ENCODE measurements at places on chromosomes 3 and 15. TPM values are rescaled to one million over a fixed set of nuclear protein-coding genes. Genes with fewer than 3 reads are reported as not detected.

Gene BHLHE40
- 2.6 TPM for total RNA-seq

Gene RTP4
- 0.62 TPM for total RNA-seq

Gene SI
- not detected for total RNA-seq

DNA sequence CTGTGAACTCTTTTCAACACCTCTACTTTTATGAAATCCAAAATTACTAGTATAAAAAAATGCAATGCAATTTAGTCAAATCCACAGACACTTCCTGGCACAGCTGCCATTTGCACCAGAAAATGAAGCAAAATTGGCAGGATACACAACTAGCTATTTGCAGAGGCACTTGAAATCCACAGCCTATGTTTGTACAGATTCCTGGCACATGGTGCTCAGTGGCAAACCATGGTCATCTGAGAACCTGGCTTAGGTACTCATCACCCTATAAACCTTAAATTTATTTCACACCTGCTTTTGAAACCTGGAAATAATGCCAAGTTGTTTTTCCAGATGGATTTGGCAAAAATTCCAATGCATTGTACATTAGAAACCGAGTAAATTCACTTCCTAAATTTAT is 20.2 kb upstream of the PPM1L start:
- DNase-seq = no peak

DNA sequence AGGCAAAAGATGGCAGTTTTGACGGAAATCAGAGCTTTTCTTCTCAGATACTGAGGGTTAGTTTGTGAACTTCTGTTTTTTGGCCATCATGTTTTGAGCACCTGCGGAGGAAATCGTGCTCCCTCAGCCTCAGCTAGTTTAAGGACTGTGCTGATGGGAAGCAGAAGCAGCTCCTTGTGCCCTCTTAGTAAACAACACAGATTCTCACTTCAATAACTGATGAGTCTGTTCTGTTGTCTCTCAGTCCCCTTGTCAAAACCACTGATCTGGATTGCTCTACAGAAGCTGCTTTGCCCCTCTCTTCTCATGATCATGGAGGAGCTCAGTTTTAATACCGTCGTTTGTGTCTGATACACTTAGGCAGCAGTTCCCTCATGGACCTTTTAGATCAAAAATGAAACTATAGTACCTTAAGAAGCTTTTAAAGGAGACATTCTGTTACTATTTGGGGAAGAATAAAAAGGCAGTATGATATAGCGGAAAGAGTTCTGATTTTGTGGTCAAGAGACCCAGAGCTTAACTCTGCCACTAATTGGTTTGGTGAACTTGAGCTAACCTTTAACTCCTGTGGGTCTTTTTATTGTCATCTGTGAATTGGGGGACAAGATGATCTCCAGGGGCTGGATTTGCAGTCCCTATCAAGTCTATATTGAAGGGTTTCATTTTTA is 152.6 kb downstream of the BBX start:
- no peak for DNase-seq

Gene TRPM1
- not detected for total RNA-seq

DNA sequence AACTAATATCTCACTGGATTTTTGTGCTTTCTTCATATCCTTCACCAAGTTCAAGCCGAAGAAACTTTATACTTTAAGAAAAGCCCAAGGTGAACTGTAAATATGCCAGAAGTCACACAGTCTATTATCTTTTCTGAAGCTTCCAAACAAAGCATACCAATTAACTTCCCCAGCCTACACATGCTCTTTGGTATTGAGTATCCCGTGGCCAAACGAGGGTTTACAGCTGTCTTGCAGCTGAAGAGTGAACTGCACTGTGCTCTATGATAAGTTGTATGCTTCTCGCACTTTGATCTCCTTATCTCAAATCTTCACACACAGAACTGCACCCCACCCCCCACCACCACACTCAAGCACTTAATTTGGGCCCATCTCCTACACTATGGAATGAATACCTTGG is 215.6 kb upstream of the VEPH1 start:
- DNase-seq = no peak

Gene MYZAP
- total RNA-seq = 0.13 TPM

DNA sequence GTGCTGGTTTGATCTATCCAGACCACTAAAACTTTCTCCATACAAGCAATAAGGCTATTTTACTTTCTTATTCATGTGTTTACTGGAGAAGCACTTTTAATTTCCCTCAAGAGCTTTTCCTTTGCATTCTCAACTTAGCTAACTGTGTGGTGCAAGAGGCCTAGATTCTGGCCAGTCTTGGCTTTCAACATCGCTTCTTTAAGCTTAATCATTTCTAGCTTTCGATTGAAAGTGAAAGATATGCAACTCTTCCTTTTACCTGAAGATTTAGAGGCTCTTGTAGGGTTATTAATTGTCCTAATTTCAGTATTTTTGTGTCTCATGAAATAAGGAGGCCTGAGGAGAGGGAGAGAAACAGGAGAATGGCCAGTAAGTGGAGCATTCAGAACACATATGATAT is 234.8 kb upstream of the GADL1 start:
- DNase-seq = no peak

DNA sequence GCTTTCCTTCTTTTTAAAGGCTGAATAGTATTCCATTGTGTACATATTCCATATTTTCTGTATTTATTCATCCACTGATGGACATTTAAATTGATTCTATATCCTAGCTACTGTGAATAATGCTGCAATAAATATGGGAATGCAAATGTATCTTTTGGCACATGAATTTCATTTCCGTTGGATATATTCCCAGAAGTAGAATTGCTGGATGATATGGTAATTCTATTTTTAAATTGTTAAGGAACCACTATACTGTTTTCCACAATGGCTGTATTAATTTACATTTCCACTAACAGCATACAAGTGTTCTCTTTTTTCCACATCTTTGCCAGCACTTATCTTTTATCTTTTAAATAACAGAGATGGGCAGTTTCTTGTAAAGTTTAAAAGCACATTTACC is 302.7 kb downstream of the CTNNB1 start:
- DNase-seq = no peak

DNA sequence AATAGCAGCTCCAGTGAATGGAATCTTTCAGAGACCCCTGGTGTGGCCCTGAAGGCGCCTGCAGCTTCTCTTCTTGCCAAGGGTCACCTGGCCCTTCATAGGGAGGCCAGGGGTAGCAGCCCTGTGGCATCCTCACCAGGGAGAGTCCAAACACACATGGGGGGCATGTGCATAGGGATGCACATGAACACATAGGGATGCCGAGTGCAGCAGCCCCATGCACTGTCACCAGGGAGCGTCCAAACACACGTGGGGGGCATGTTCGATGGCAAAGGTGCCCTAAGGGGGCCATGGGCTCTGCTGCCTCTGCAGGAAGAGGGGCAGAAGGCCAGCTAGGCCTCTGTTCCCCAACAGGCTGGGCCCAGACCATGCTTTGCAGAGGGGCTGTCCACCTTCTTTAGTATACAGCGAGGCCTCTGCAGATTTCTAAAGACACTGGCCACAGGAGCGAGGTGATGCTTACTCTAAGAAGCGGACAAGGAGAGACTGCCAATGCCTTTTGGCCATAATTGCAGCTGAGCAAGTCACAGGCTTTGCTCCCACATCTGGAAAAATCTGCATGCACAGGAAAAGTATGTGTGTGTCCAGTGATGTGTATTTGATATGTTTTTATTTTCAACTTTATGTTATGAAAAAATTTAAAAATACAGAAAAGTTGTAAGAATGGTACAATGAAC is 21.0 kb downstream of the ANAPC13 start:
- no peak for DNase-seq

GRCh38 chr3:192916371-192917027 is 1.2 kb downstream of the MB21D2 start:
- DNase-seq = no peak

- no peak for DNase-seq
Observed at GRCh38 chr3:32960404-32961170, 9.1 kb downstream of the CCR4 start.

DNA sequence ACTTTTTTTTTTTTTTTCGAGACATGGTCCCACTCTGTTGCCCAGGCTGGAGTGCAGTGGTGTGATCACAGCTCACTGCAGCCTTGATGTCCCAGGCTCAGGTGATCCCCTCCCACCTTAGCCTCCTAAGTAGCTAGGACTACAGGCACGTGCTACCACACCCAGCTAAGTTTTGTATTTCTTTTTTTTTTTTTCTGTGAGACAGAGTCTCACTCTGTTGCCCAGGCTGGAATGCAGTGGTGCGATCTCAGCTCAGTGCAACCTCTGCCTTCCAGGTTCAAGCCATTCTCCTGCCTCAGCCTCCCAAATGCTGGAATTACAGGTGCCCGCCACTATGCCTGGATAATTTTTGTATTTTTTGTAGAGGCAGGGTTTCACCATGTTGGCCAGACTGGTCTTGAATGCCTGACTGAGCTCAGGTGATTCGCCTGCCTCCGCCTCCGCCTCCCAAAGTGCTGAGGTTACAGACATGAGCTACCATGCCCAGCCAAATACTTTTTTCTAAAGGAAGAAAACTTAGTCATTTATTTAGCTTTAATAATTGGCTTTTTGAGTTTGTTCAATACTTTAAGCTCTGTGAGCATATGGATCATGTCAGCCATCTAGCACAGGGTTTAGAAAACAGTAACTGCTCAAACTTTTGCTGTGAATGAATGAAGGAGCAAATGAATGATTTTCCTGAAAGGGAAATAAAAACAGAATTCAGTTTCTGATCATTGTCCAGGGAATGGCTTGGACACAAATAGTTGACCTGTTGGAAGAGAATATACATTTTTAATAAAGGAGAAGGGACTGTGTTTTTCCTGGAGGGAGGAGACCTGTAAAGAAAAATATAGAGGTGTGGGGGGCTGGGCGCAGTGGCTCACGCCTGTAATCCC is 26.0 kb downstream of the UBE2E1 start:
- no peak for DNase-seq

DNA sequence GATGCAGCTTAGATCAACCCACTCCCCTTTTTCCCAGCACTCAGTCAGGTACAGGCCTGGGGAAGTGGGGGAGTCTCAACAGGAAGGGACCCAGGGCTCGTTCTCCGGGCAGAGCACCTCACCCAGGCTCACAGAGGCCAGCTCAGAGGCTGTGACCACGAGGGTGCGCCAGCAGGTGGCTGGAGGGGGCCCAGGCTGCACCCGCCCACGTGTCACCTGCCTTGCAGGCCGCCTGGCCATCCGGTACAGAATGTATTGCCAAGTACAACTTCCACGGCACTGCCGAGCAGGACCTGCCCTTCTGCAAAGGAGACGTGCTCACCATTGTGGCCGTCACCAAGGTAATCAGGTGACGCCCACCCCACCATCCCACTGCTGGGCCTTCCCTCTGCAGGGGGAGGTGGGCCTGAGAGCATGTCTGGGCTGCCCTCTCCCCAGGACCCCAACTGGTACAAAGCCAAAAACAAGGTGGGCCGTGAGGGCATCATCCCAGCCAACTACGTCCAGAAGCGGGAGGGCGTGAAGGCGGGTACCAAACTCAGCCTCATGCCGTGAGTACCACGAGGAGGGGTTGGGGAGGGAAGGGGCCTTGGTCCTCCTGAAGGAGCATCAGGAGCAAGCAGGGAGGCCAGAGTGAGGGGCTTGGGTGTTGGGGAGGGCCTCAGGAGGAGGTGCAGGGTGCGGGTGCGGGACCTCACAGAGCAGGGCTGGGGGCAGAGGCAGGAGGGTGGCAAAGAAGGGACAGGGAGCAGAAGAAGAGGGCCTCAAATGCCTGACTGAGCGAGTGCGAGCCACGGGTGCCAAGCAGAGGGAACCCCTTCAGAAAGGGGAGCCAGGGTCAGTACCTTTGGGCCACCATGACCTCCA is 14.0 kb upstream of the LMAN1L start:
- no peak for DNase-seq

Gene OXTR
- 0.95 TPM for total RNA-seq

Gene CPNE4
- not detected for total RNA-seq

DNA sequence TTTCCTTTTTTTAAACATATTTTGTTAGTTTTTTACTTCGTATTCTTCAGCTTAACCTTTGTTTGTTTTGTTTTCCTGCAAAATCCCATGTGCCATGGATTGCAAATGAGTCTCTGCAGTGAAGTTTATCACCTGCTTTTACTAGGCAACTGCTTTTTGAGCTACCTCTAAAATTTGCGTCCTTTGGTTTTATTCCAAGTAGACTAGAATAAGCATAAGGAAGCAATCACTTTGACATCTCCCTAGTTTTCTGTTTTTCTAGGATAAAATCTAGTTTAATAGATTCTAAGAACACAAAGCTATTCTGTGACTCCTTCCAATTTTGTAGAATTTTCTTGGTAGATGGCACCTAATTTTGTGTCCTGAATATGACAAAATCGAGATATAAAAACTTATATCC is 1059.2 kb downstream of the OTOL1 start:
- DNase-seq = no peak

GRCh38 chr3:185131602-185132256 is 21.1 kb downstream of the C3orf70 start:
- peak; percentile 57 for DNase-seq

DNA sequence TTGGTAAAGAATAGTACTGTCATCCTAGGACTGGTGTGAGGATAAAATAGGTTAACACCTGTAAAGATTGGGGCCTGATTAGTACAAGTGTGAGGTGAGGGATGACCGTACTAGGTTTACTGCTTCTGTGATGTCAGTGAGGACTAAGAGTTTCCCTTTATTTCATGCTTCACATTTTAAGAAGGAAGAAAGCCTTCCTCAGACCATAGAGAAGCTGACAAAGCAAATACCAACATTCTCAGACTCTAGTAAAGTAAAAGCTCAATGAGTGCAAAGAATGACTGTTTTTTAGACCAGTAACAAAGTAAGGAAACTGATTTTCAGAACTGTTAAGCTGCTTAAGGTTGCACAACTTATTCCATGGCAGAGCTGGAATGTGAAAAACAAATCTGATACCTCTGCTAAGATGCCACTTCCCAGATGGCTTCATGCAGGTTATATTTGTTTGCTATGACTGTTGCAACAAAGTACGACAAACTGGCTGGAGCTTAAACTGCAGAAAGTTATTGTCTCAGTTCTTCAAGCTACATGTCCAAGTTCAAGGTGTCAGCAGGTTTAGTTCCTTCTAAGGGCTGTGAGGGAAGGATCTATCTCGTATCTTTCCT is 354.9 kb downstream of the RSL24D1 start:
- no peak for DNase-seq

GRCh38 chr3:134677987-134678308 is 27.1 kb upstream of the KY start:
- DNase-seq = no peak

Gene RGMA
- not detected for total RNA-seq

Gene APOD
- total RNA-seq = not detected

Gene LRRC34
- total RNA-seq = not detected

DNA sequence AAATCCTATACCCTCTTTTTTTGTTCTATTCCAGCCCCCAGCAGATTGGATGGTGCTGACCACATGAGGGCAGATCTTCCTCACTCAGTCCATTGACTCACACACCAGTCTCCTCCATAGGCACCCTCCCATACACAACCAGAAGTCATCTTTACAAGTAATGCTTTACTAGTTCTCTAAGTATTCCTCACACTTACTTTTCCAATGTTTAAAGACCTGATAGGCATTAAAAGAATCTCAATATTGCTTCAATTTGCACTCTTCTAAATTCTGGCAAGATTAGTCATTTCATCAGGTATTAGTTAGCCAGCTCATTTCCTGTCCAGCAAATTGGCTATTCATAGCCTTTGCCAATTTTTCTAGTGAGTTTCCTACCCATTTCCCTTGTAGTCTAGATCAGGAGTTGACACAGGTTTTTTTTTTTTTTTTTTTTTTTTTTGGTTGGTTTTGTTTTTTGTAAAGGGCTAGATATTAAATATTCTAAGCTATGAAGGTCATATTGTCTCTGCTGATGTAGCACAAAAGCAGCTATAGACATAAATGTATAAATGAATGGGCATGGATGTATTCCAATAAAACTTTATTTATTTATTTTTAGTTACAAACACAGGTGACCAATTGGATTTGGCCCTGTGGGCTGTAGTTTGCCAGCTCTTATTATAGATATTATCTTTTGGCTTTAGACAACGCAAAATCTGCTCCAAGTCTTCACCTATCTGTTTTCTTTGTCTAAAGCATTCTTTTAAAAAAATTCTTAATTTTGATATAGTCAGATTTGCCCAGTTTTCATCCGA is 76.1 kb downstream of the ABHD5 start:
- DNase-seq = no peak
